ENCODE measurements at places on chromosomes 2 and 18. TPM values are rescaled to one million over a fixed set of nuclear protein-coding genes. Genes with fewer than 3 reads are reported as not detected.

GPR45 gene
- total RNA-seq = not detected

GNAL gene
- 0.27 TPM for total RNA-seq

ONECUT2 gene
- total RNA-seq = not detected

RNF103 gene
- total RNA-seq = 14.1 TPM

ANXA4 gene
- total RNA-seq = 75.9 TPM

ATP6V1C2 gene
- not detected for total RNA-seq

MC5R gene
- not detected for total RNA-seq

SH3BP4 gene
- total RNA-seq = not detected

- H3K4me3 ChIP-seq = no peak overlapping the region
- H3K36me3 ChIP-seq = no peaks in the 10 kb centered on the region
- no peaks in the 10 kb centered on the region for H3K27me3 ChIP-seq
- no peak overlapping the region for H3K27ac ChIP-seq
- DNase-seq = no peak
Measured at GRCh38 chr2:126912201-126912600, 13.5 kb downstream of the TEX51 start.

- peaks cover 3% of the 10 kb centered on the region for H3K27me3 ChIP-seq
- H3K4me3 ChIP-seq = no peak overlapping the region
- no peaks in the 10 kb centered on the region for H3K36me3 ChIP-seq
- no peak for DNase-seq
- H3K4me1 ChIP-seq = no peaks in the 10 kb centered on the region
Measured at GRCh38 chr2:29618024-29618423, 303.4 kb downstream of the ALK start.

GRCh38 chr2:127985026-127985734 is 42.7 kb downstream of the SAP130 start:
- peaks cover 57% of the 10 kb centered on the region for H3K36me3 ChIP-seq
- no peak overlapping the region for H3K27ac ChIP-seq
- DNase-seq = no peak
- H3K4me1 ChIP-seq = peaks cover 9% of the 10 kb centered on the region
- no peaks in the 10 kb centered on the region for H3K27me3 ChIP-seq

DNA sequence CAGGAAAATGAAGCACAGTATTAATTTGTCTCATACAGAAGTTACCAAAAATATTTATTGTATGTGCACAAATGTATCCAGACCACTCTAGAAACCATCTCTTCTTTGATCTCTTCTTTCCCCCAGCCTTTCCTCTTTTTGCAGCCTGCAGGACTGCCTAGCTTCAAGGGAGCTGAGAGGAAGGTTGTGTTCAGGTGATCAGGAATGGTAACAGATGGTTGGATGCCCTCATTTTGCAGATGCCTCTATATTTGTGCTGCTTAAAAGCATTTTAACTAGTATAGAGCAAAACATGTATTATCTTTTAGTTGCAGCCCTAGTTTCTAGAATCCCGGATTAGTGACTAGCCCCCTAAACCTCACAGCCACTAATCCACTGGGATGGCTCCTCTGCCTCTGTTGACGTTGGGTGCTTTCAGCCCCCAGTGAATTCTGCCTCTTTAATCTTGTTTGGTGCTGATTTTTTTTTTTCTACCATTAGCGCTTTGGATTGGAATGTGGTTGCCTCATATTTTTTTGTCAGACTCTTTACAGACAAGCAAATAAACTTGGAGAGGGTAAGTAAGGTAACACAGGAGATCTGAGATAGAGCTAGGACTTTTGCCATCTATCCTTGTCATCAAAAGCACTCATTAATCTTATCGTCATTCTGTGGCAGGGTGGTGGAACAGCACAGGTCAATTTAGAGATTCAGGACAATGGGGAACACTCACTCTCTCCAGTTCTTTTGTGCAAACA is 103.8 kb upstream of the NDUFV2 start:
- H3K4me3 ChIP-seq = no peak overlapping the region
- H3K27ac ChIP-seq = no peak overlapping the region
- DNase-seq = no peak
- peaks cover 34% of the 10 kb centered on the region for H3K27me3 ChIP-seq
- H3K4me1 ChIP-seq = no peaks in the 10 kb centered on the region

DNA sequence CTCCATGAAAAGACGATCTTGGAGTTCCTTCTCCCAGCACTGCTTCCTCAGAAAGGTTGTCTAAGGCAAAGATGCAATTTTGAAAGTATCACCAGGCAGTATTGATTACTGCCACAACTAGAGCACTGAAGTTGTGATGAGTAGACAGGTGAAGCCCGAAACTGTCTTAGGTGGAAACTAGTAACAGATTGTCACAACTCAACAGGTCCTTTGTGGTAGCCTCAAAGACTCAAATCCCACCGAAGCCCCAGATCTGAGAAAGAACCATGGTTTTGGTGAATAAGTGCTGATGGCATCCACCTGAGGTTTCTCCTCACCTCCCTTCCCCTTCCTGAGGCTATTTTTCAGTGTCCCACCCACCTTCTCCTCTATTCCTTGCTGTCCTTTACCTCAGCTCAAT is 248.0 kb downstream of the DSEL start:
- H3K4me1 ChIP-seq = peaks cover 29% of the 10 kb centered on the region
- no peak overlapping the region for H3K4me3 ChIP-seq
- DNase-seq = no peak
- H3K27ac ChIP-seq = no peak overlapping the region

DNA sequence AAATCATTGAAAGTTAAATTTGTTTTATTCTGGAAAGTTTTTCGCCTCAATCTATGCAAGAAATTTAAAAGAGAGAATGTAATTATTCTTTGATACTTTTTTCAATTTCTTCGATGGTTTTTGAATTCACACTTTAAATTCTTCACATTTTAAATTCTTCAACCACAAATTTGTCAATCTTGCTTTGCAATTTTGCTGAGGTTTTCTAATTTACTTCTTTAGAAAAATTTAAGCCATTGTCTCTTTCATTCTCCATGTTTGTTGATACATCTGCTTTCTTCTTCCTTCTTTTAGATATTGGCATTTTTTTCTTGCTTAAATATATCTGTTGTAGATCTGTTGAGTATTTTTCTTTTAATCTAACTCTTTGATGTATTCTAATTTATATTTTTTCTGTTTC is 301.9 kb upstream of the DSEL start:
- no peak overlapping the region for H3K4me3 ChIP-seq
- H3K36me3 ChIP-seq = no peaks in the 10 kb centered on the region
- no peak for DNase-seq
- H3K27ac ChIP-seq = no peak overlapping the region
- no peaks in the 10 kb centered on the region for H3K4me1 ChIP-seq
- no peaks in the 10 kb centered on the region for H3K27me3 ChIP-seq

DNA sequence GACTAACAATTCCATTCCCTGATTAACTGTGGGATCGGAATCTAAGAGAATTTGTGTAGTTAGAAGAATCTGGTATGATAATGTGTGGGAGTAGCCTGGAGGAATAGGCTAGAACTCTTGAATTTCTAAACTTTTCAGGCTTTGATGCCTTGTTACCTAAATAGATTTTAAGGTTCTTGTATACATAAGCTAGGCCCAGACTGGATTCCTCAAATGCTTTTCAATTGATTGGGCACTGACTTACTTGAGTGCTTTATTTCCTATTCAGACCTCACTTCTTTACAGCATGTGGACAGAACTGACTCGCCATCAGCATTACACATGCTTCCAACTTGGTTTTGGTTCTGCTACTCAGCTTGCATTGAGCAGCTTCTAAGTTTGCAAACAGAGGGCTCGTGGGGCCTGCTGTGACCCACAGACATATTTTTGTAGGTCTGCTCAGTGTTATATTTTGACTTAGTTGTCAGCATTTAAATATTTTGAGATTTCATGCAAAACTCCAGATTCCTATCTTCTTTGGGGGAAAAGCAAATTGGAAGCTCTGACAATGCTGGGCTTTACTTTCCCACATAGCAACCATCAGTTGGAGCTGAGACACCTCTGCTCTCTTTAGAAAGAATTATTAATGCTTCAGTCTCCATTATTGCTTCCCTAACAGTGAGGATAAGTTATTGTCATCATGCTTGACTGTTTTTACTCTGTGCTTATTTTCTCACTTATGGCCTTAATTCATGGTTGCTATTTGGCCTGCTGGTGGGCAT is 5.7 kb downstream of the PARD3B start:
- H3K36me3 ChIP-seq = no peaks in the 10 kb centered on the region
- no peak overlapping the region for H3K27ac ChIP-seq
- peaks cover 26% of the 10 kb centered on the region for H3K27me3 ChIP-seq
- DNase-seq = no peak
- H3K4me1 ChIP-seq = peaks cover 4% of the 10 kb centered on the region

- no peaks in the 10 kb centered on the region for H3K36me3 ChIP-seq
- peaks cover 23% of the 10 kb centered on the region for H3K27me3 ChIP-seq
- DNase-seq = no peak
- peaks cover 17% of the 10 kb centered on the region for H3K4me1 ChIP-seq
Measured at GRCh38 chr2:9031246-9031645, 27.8 kb upstream of the MBOAT2 start.

- DNase-seq = no peak
- no peaks in the 10 kb centered on the region for H3K4me1 ChIP-seq
- peaks cover 6% of the 10 kb centered on the region for H3K27me3 ChIP-seq
- no peaks in the 10 kb centered on the region for H3K36me3 ChIP-seq
- no peak overlapping the region for H3K27ac ChIP-seq
Measured at GRCh38 chr2:204732019-204732418, 186.7 kb downstream of the PARD3B start.

GRCh38 chr2:174693344-174693743 is 70.9 kb downstream of the CHRNA1 start:
- peaks cover 5% of the 10 kb centered on the region for H3K4me1 ChIP-seq
- H3K27ac ChIP-seq = no peak overlapping the region
- no peak for DNase-seq
- no peak overlapping the region for H3K4me3 ChIP-seq
- H3K36me3 ChIP-seq = no peaks in the 10 kb centered on the region
- peaks cover 24% of the 10 kb centered on the region for H3K27me3 ChIP-seq

DNA sequence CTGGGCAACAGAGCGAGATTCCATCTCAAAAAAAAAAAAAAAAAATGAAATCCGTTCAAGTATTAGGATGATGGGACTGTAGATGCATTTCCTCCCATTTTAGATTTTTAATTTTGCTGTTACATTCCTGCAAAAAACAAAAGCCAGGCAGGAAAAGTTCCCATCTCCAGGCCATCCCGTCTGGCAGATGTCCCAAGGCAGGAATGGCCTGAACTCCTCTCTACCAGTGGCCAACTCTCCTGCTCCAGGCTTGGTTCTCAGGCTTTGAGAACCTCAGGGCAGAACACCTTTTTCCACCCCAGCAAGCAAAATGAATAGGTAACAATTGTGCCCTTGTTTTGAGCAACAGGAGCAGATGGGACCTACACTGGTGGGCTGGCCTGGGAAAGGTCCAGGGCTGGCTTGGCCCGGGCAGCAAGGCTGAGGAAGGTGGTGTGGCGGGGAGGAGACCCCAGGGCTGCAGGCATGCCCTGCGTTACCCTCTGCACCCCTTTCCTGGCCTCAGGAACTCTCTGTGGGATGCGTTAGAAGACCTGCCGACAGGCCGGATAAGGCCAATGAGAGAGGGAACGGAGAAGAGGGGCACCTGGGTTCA is 86.0 kb downstream of the FAM210A start:
- H3K36me3 ChIP-seq = peaks cover 6% of the 10 kb centered on the region
- DNase-seq = no peak
- no peaks in the 10 kb centered on the region for H3K4me1 ChIP-seq
- H3K4me3 ChIP-seq = no peak overlapping the region

DNA sequence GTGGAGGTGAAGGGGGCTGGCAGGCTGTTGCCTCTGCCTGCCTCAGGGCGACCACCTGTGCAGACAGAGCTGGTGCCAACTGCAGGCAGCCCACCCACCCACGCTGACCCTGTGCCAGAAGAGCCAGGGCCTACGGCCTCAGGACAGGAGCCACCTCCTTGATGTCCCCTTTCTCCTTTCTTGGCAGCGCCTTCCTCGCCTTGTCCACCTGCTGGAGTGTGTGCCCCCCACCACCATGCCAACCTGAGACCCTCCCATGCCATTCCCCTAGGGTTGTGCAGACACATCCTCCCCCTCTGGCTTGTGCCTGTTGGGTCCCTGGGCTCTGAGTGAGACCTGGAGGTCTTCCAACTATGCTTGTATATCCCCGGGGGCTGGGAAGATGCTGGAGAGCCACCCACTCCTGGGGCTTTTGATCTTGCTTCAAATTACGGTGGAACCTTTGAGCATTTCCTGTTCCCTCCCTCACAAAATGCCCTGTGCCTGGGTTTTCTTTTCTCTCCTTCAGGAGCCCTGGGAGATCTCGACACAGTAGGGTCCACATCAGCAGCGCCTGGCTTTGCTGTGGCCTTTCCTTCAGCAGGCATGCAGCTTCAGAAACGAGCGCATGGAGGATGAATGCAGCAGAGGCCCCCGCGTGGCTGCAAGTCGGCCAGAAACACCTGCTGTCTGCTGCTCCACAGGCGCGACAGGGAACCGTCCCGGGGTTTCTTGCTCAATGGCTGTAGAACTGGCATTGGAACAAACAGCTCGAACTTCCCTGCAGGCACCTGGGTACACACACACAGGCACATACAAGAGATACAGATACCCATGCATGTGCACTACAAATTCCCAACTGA is 65.9 kb upstream of the SH3RF3 start:
- no peak overlapping the region for H3K4me3 ChIP-seq
- H3K27me3 ChIP-seq = no peaks in the 10 kb centered on the region
- peaks cover 20% of the 10 kb centered on the region for H3K4me1 ChIP-seq
- DNase-seq = peak; percentile 8
- H3K27ac ChIP-seq = no peak overlapping the region
- H3K36me3 ChIP-seq = no peaks in the 10 kb centered on the region

GRCh38 chr2:15378148-15378908 is 182.8 kb downstream of the NBAS start:
- no peaks in the 10 kb centered on the region for H3K27me3 ChIP-seq
- peaks cover 37% of the 10 kb centered on the region for H3K36me3 ChIP-seq
- no peak overlapping the region for H3K27ac ChIP-seq
- H3K4me3 ChIP-seq = no peak overlapping the region

GRCh38 chr2:1594123-1594372 is 150.3 kb downstream of the PXDN start:
- no peak for DNase-seq
- no peak overlapping the region for H3K27ac ChIP-seq
- H3K36me3 ChIP-seq = no peaks in the 10 kb centered on the region
- H3K4me3 ChIP-seq = no peak overlapping the region

DNA sequence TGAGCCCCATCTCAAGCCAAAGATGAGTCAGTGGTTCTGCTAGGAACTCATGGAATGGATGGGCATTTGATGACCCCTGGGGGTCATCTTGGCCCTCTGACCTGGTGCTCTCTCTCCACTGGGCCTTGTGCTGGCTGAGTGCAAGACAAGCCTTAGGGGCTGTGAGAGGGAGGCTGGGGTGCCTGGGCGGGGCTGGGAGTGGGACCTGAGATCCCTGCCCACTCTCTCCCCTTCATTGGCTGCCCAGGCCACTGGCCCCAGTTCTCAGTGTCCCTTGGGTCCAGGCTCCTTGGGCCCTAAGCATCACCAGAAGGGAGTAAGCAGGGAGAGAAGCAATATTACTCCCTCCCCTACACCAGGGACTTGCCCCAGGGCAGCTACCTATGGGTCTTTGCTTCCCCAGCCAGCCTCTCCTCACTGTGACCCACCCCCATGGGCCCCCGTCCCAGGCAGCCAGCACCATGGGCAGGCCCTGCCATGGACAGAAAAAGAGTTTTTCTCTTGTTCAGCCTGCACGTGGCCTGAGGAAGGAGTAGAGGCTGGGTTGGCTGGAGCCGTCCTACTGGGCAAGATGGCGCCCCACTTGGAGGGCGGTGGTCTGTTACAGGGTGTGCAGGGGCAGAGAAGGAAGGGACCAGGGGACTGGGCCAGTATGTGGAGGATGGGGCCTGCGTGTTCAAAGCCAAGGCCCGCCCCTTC is 33.6 kb downstream of the ATOH8 start:
- H3K4me3 ChIP-seq = no peak overlapping the region
- H3K36me3 ChIP-seq = no peaks in the 10 kb centered on the region
- H3K27ac ChIP-seq = no peak overlapping the region

Measured in activated CD4-positive, alpha-beta T cell treated with anti-CD3 and anti-CD28 coated beads, Interleukin-2, amount 10 ng/mL, durations not matched to agents 7 days and 5 days (primary cell).